ENCODE measurements at places on chromosomes 16 and 17. TPM values are rescaled to one million over a fixed set of nuclear protein-coding genes. Genes with fewer than 3 reads are reported as not detected.

The IL34 gene
- 3.3 TPM for total RNA-seq

DNA sequence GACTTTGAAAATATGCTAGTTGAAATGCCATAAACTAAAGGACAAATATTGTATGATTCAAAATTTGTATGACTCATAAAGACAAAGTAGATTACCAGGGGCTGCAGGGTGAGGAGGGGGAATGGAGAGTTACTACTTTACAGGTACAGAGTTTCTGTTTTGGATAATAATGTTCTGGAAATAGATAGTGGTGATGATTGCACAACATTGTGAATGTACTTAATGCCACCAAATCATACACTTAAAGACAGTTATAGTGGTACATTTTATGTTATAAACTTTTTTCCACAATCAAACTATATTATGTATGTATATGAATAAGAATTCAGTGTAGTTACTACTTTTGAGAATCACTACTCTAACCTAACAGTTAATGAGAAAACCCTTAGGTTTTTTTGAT lies 368.1 kb downstream of the ZFHX3 start:
- H3K4me3 ChIP-seq = no peak overlapping the region
- no peaks in the 10 kb centered on the region for H3K27me3 ChIP-seq
- DNase-seq = no peak

DNA sequence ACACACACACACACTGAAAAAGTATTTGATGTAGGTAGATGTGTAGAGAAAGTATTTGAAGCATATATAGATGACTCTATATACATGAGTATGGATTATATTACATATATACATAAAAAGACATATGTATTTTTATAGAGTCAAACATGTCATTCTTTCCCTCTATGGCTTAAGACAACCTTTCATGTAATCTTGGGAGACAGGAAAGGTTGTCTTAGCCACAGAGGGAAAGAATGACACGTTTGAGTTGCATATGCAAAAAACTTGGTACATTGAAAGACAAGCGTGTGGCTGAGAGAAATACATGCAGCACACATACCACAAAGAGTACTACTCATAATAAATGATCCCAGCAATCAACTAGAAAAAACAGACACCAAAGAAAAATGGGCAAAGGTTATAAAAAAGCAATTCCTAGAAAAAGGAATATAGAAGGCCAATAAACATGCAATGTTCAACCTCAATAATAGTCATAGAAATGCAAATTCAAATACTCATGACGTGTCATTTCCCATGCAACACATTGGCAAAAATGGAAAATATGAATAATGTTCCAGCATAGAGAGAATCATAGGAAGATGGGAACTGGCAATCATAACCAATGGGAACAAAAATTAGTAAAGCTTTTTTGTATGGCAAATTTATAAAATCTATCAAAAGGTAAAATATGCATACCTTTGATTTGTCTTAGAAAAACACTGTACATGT lies 69.0 kb downstream of the SPECC1 start:
- no peak for DNase-seq
- peaks cover 12% of the 10 kb centered on the region for H3K4me1 ChIP-seq
- H3K27me3 ChIP-seq = no peaks in the 10 kb centered on the region
- no peak overlapping the region for H3K4me3 ChIP-seq
- no peak overlapping the region for H3K27ac ChIP-seq

DNA sequence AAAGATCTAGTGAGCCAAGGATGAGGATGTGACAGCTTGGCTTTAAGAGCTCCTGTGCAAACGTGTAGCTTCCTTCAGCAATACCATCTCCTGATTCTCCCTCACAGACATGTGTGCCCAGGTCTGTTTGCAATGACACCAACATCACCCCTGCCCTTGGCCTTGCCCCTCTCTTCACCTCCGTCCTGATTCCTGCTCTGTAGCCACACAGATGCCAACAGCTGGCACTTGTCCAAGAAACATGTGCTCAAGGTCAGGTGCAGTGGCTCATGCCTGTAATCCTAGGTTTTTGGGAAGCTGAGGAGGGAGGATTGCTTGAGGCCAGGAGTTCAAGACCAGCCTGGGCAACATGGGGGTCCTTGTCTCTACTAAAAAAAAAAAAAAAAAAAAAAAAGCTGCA lies 103.8 kb upstream of the CRHR1 start:
- DNase-seq = no peak
- H3K4me3 ChIP-seq = no peak overlapping the region
- no peak overlapping the region for H3K27ac ChIP-seq

DNA sequence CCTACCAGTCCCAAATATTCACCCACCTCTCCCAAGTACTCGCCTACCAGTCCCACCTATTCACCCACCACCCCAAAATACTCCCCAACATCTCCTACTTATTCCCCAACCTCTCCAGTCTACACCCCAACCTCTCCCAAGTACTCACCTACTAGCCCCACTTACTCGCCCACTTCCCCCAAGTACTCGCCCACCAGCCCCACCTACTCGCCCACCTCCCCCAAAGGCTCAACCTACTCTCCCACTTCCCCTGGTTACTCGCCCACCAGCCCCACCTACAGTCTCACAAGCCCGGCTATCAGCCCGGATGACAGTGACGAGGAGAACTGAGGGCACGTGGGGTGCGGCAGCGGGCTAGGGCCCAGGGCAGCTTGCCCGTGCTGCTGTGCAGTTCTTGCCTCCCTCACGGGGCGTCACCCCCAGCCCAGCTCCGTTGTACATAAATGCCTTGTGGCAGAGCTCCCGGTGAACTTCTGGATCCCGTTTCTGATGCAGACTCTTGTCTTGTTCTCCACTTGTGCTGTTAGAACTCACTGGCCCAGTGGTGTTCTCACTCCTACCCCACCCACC lies 29.8 kb downstream of the POLR2A start:
- H3K27me3 ChIP-seq = no peaks in the 10 kb centered on the region
- DNase-seq = no peak
- H3K36me3 ChIP-seq = peaks cover 55% of the 10 kb centered on the region
- H3K4me3 ChIP-seq = no peak overlapping the region

- peaks cover 27% of the 10 kb centered on the region for H3K4me1 ChIP-seq
- H3K4me3 ChIP-seq = no peak overlapping the region
- peak overlapping the region; percentile 26 for H3K27ac ChIP-seq
These were observed 4.3 kb downstream of the SMIM5 start for GRCh38 chr17:75637551-75637950.
